HEK293T (cell line): ENCODE measurements at places on chromosomes 12 and 14.

GRCh38 chr12:83185241-83185640 is 498.5 kb downstream of the TMTC2 start:
- no peak for DNase-seq

- DNase-seq = no peak
These were observed 32.6 kb downstream of the JDP2 start for GRCh38 chr14:75460394-75460793.

DNA sequence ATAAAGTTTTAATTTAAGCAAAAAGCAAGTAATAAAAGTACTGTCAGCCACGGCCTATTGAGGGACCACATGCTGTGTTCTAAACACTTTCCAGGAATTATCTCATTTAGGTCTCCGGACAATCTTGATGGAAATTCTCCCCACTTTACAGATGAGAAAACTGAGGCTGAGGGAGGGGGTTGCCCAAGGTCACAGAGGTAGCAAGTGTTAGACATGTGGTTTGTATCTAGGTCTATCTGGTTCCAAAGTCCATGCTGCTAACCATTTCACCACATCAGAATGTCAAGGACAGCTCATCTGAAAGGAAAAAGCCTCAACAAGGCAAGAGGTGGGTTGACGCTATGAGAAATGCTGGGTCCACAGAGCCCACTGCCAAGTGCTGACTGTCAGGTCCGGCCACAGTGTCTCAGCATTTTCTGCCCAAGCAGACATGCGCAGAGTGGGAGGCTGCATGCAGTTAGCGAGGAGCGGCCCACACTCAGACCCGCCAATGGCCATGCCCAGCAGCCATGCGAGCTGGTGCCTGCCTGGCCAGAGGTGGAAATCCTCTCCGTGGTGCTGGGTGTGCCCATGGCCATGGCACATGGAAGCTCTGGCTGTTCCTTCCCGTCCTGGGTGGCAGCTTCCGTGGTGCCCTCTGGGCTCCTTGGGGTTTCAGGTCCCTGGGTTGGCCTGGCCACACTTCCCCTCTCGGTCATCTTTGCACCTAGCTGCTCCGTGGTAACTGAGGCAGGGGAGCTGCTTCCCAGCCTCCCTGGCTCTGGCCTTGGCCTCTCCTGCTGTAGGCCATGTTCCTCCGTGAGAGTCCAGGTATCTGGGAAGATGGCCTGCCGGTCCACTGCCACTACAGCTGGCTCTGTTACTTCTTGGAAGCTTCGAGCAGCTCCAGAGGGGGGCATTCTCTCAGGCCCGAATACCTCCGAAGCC is 18.0 kb upstream of the RPLP0 start:
- DNase-seq = no peak

DNA sequence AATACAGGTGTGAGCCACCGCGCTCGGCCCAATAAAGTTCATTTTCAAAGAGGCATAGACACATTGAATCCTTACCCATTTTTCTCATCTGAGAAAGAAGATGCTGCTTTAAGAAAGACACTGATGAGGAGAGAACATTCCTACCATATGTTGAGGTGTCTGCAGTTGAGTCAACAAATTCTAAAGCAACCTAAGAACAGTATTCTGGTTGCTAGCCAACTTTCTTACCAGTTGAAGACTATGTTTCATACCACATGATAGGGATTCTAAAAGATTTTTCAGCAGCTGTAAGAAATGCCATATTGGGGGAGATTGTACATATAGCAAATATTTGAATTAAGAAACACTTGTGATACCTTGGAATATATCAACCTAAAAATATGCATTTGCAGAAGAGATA is 160.1 kb downstream of the SRGAP1 start:
- DNase-seq = no peak

GRCh38 chr12:21546716-21547115 is 20.6 kb downstream of the SPX start:
- DNase-seq = no peak

DNA sequence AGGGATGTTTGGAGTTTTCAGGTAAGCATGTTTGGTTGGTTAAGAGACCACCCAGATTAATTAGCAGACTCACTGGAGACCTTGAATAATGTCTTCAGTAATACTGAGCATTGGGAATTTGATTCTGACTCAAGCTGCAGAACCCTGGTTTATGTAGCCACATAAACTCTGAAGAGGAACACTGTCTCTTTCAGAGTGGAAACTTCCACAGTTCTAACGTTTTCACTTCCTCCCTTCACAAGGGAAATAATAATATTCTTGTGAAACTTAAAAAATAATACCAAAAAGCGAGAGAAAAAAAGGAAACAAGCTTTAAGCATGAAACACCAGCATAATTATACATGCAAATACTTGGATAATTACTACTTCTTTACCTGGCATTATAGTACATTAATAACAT is 40.0 kb upstream of the ST8SIA1 start:
- no peak for DNase-seq

DNA sequence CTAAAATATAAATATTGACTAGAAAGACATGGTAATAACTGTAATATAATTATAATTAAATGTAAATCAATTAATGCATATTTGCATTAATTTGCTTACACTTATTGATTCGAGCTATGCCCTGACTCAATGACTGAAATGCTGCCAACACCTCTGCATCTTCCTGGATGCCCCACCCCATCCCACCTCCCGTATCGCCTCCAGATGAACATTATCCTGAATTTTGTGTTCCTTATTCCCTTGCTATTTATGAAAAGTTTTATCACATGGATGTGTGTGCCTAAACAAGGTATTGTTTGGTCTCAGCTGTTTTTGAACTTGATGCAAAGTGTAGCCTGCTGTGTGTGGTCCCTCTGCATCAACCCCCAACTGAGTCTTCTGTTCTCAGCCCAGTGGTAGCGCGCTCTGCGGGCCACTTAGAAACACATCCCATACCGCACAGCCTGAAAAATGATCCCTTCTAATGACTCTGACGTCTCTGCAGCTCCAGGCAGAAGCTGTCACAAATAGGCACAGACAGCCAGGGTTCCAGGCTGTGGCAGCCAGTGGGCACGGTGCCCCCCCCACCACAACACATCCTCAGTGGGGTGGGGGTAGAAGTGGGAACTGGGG is 96.5 kb downstream of the PRMT8 start:
- peak; percentile 15 for DNase-seq

DNA sequence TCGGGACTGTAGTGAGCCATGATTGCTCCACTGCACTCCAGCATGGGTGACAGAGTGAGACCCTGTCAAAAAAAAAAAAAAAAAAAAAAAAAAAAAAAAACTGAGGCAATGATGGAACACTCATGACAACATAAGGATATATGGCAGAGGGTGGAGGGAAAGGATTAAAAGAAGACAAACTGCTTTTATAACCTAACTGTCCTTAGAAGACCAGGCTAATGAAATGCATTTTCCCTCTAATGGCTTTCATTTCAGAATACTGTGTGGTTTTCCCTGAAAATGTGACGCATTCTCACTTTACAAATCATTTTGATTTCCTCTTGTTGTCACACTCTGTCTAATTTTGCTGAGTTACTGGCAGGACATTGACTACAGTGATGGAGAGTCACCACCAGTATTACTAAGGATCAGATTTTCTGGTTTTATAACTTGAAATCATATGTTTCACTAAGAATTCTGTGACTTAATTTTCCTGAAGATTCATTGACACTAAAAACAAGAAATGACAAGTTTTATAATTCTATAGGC is 137.6 kb upstream of the SSTR1 start:
- DNase-seq = no peak

DNA sequence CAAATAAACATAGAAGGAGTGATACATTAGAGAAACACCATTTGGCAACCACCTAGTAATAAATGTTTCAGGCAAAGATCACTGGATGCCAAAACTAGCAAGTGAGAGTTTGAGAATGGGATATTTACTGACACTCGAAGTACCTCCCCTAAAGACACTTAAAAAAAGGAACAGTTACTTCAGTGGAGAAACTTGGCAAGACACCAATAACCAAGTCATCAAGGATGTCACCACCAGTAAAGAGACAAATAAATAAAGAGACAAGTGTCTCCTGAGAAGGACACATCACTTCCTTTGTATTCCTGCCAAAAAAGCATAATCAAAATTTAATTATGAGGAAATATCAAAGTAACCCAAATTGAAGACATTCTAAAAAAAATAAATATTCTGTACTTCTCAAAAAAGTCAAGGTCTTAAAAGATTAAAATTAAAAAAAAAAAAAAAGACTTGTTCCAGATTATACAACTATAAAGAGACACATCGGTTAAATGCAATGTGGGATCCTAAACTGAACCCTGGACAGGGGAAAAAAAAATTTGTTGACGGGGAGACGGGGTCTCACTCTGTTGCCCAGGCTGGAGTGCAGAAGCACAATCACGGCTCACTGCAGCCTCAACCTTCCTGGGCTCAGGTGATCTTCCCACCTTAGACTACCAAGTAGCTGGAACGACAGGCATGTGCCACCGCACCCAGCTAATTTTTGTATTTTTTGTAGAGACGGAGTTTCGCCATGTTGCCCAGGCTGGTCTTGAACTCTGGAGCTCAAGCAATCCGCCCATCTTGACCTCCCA is 26.4 kb downstream of the TM7SF3 start:
- no peak for DNase-seq

GRCh38 chr12:41052441-41052840 is 135.7 kb upstream of the PDZRN4 start:
- no peak for DNase-seq

GRCh38 chr12:68189821-68190242 is 30.3 kb upstream of the IFNG start:
- no peak for DNase-seq

GRCh38 chr12:112705037-112705632 is 86.4 kb upstream of the RPH3A start:
- no peak for DNase-seq

DNA sequence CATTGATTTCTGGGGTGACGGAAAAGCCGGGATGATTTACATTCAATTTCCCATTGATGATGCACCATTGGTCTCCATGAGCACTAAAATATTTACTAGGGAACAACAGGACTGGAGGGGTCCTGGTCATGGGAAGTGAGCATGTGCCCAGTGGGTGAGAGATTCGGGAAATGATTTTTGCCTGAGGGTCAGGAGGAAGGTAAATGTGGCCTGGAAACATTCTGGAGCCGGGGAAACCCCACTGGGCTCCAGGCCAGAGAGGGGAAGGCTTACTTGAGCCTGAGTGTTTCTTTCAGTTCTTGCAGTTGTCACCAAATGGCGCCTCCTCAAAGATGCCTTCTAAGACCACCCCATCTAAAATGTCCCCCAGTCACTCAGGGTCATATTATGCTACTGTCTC is 532.3 kb upstream of the TBX3 start:
- DNase-seq = no peak

DNA sequence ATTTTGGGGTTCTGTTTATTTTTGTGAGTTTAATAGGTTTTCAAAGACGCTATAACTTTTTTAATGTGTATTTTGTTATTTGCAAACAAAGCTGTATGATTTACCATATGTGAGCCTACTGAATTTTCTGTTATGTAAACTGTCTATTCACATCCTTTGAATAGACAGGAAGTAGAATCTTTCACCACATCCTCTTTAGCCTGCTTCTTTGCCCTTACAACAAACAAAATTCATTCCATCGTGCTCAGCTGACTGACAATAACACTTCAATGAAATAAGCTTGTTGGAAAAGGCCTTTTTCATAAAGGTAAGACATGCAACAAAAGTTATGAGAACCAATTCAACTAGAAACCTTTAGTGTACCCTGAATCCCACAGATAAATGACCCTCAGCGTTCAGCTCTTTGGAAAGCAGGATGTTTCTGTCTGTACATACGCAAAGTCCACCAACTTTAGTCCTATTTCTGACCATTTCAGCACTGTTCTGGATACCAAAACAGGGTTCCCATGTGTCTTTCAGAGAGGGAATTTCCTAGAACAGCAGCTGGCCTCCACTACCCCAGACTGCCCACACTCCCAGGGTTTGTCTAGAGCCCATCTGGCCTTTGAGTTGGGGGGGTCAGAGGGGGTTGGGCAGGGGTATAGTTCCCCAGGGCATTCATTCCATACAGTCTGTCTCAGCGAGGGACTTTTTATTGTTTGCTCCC is 71.3 kb downstream of the DUSP6 start:
- no peak for DNase-seq

DNA sequence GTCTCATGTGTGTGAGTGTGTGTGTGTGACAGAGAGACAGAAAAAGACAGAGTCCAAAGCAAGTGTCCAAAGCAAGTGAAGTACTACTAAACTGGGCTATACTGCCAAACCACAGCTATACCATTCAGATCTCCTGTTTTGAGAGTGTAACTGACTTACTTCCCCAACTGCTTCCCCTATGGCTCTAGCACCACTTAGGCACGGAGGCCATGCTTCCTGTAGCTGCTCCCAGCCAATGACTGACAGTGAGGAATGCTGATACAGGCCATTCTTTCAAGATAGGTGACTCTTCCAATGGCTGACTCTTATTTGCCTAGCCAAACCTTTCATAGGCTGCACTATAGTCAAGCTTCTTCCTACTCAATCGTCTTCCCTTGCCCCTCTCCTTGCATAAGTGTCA is 393.2 kb downstream of the BCAT1 start:
- DNase-seq = no peak

- no peak for DNase-seq
These were observed 32.7 kb downstream of the CFAP54 start for GRCh38 chr12:96521895-96522682.

DNA sequence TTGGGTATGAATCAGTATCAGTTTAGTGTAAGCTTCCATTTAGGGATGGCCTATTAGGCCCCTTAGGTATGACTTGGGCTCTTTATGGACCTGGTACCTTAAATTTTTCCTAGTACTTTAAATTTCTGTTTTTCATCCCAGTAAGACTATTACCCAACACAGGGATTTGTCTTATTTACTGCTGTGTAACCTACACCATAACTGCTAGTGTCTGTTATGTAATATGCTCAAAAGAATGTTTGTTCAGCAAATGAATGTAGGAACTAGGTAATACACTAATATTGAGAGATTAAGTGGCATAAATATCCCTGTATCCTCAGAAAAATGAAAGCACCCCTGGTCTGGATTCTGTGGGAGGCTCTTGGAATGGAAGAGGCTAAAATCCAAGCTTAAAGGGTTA is 63.7 kb upstream of the YARS2 start:
- DNase-seq = no peak

DNA sequence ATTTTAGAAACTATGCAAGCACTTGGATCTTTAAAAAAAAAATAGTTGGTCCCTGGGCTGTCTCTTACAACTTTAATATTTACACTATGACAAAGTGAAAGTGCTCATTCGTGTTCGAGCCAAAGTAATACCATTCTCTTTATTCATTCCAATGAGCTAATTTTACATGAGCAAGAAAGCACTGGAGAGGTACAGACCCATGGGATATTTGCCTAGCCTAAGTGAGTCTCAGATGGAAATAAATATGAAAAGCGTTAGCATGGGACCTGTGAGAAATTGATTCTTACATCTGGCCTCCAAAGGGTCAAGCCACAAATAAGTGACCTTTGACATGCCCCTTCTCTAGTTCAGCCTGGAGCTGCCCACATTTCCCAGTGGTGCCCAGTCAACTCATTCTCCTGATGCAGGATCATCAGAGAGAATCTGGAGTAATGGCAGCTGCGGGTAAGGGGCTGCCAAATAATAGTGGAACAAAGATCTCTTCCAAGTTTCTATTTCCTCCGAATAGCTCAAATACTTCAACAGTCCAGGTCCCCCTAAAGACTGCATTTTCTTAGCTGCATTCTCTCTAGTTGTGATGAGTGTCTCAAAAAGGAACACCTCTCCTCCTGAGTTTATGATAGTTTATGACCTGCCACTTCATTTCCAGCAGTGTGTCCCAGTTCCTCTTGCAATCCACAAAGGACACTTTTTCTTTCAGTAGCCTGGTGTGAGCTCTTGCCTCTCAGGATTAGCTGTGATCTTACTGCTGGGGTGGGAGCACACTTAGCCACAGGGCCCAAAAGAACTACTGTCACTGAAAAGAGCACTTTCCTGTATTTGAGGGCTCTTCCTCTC is 208.2 kb downstream of the DAD1 start:
- DNase-seq = no peak

GRCh38 chr14:41749429-41749828 is 142.8 kb downstream of the LRFN5 start:
- no peak for DNase-seq
